Breast epithelium (tissue), 4 donors: ENCODE measurements at places on chromosomes 1 and 21. TPM values are rescaled to one million over a fixed set of nuclear protein-coding genes. Genes with fewer than 3 reads are reported as not detected.

Gene AVPR1B
- total RNA-seq: not detected

Gene NTNG1
- 5.7 TPM for total RNA-seq

Gene CD48
- 5.4 TPM for total RNA-seq

Gene MCOLN3
- total RNA-seq: 13.6 TPM

Gene CD84
- 2.3 TPM for total RNA-seq

Gene VHLL
- total RNA-seq: not detected

Gene TPM3
- 302 TPM for total RNA-seq

Gene AURKAIP1
- total RNA-seq: 91.3 TPM

Gene WDTC1
- total RNA-seq: 31.5 TPM

Gene KRTAP13-1
- total RNA-seq: not detected

Gene CRYAA
- total RNA-seq: not detected

Gene HPCA
- total RNA-seq: not detected

Gene IL23R
- total RNA-seq: not detected

Gene SEC16B
- 3.8 TPM for total RNA-seq

Gene OR2L13
- total RNA-seq: 0.29 TPM

Gene OR6K3
- not detected for total RNA-seq

Gene OR2T35
- not detected for total RNA-seq

Gene ITLN1
- 938 TPM for total RNA-seq

- H3K27me3 ChIP-seq: no peaks in the 10 kb centered on the region
- no peaks in the 10 kb centered on the region for H3K4me1 ChIP-seq
- H3K27ac ChIP-seq: peak overlapping the region; percentile 97
- DNase-seq: peak; percentile 47
Measured at GRCh38 chr1:15526021-15526489, 593 bp upstream of the DNAJC16 start.

- no peak overlapping the region for H3K4me3 ChIP-seq
- no peak overlapping the region for H3K27ac ChIP-seq
- H3K36me3 ChIP-seq: no peaks in the 10 kb centered on the region
- H3K27me3 ChIP-seq: no peaks in the 10 kb centered on the region
- peaks cover 4% of the 10 kb centered on the region for H3K4me1 ChIP-seq
- no peak for DNase-seq
Measured at GRCh38 chr1:211627259-211627658, 48.2 kb downstream of the NEK2 start.

- no peaks in the 10 kb centered on the region for H3K4me1 ChIP-seq
- H3K36me3 ChIP-seq: no peaks in the 10 kb centered on the region
- no peaks in the 10 kb centered on the region for H3K27me3 ChIP-seq
- no peak overlapping the region for H3K4me3 ChIP-seq
Measured at GRCh38 chr1:57637155-57637554, 213.3 kb upstream of the DAB1 start.

- no peaks in the 10 kb centered on the region for H3K27me3 ChIP-seq
- no peaks in the 10 kb centered on the region for H3K36me3 ChIP-seq
- no peak overlapping the region for H3K27ac ChIP-seq
- H3K4me3 ChIP-seq: no peak overlapping the region
- peaks cover 2% of the 10 kb centered on the region for H3K4me1 ChIP-seq
- DNase-seq: no peak
Measured at GRCh38 chr1:212229654-212230053, 55.6 kb upstream of the PPP2R5A start.

GRCh38 chr1:84687714-84688462 lies 2.4 kb downstream of the SSX2IP start:
- no peaks in the 10 kb centered on the region for H3K36me3 ChIP-seq
- H3K4me1 ChIP-seq: no peaks in the 10 kb centered on the region
- no peak for DNase-seq
- no peaks in the 10 kb centered on the region for H3K27me3 ChIP-seq

- H3K4me1 ChIP-seq: no peaks in the 10 kb centered on the region
- no peak overlapping the region for H3K4me3 ChIP-seq
- H3K36me3 ChIP-seq: no peaks in the 10 kb centered on the region
- H3K27me3 ChIP-seq: no peaks in the 10 kb centered on the region
- no peak overlapping the region for H3K27ac ChIP-seq
Measured at GRCh38 chr1:162366149-162366548, 10.5 kb downstream of the SPATA46 start.

DNA sequence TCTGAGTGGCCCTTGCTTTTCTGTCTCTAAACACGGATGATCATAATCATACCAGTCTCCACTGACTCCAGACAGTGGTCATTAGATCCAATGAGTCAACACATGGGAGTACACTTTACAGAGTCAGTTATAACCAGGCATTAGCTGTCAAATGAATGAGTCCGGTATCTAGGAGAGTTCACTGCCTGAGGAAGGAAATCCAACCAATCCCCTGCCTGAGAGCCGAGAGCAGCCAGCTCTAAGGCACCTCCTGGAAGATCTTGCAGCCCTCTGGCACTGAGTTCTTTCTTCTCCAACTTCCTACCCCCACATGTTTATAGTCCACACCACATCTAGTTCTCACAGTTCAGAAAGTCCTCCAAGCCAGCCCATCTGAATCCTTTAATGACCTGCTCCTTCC lies 29.4 kb upstream of the RBM15 start:
- H3K4me3 ChIP-seq: no peak overlapping the region
- H3K27me3 ChIP-seq: no peaks in the 10 kb centered on the region
- DNase-seq: no peak

- H3K27me3 ChIP-seq: no peaks in the 10 kb centered on the region
- H3K27ac ChIP-seq: no peak overlapping the region
- no peaks in the 10 kb centered on the region for H3K4me1 ChIP-seq
- no peaks in the 10 kb centered on the region for H3K36me3 ChIP-seq
- H3K4me3 ChIP-seq: no peak overlapping the region
Measured at GRCh38 chr1:30783256-30783915, 25.8 kb upstream of the LAPTM5 start.

DNA sequence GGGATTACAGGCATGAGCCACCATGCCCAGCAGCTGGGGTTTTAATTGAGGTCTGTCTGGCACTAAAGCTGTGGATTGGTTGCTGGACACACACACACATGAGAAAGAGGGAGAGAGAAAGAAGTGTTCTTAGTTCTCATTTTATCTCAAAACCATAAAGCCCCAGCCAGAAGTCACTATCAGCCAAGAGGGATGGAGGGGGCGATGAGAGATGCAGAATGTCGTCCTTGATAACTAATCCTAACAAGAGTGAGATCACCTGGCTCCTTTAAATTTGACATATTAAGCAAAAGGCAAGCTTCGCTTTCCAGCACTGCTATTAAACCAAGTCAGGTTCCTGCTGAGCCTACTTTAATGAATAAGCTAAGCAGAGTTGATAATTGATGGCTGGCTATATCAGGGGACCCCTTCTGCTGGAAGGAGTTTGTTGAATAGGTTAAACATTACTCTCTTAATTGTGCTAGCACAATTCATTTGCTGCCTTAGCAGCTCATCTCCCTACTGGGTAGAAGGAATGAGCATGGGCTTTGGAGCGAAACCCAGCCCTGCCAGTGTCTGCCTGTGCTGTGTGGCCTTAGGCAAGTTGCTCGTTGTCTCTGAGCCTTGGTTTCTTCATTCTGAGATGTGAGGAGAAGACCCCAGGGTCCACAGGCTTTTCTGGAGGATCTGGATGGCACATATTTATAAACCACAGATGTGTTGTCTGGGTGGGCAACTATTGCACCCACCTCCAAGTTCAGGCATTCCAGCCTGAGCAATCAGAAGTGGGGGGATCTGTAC lies 50.8 kb downstream of the ALPL start:
- no peaks in the 10 kb centered on the region for H3K36me3 ChIP-seq
- H3K27me3 ChIP-seq: no peaks in the 10 kb centered on the region
- H3K4me3 ChIP-seq: no peak overlapping the region
- H3K4me1 ChIP-seq: no peaks in the 10 kb centered on the region
- H3K27ac ChIP-seq: no peak overlapping the region

DNA sequence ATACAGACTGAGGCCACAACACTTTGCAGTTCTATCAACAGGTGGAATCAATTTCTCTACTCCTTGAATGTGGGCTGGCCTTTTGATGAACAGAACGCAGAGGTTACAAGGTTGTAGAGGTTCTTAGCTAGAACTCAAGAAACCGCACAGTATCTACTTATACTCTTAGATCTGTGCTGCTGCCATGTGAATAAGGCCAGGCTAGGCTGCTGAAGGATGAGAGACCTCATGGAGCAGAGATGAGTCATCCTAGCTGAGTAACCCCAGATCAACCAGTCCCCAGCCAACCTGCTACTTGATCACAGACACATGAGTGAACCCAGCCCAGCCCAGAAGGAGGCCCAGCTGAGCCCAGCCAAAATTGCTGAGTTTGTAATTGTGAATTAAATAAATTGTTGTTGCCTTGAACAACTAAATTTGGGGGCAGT lies 35.3 kb upstream of the BCAR3 start:
- no peaks in the 10 kb centered on the region for H3K36me3 ChIP-seq
- H3K27me3 ChIP-seq: no peaks in the 10 kb centered on the region
- DNase-seq: no peak
- no peak overlapping the region for H3K27ac ChIP-seq
- H3K4me3 ChIP-seq: no peak overlapping the region

- no peaks in the 10 kb centered on the region for H3K27me3 ChIP-seq
- H3K4me1 ChIP-seq: no peaks in the 10 kb centered on the region
- H3K4me3 ChIP-seq: no peak overlapping the region
- no peaks in the 10 kb centered on the region for H3K36me3 ChIP-seq
- H3K27ac ChIP-seq: no peak overlapping the region
Measured at GRCh38 chr1:231317306-231318014, 20.2 kb downstream of the EXOC8 start.

DNA sequence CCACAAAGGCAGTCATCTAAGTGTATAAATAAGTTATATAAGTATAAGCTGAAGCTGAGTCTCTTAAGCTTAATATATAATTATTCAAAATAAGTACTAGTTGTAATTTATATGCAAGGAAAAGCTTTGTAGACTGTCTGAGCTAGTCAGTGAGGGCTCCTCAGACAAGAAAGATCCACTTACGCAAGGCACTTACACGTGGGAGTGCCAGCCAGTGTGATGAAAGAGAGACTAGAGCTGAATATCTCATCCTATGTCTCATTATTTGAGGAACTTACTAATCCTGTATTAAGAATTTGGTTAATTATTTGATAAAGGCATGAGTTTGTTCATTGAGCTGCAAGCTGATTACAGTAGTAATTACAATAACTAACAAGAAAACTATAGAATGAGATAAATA lies 146.9 kb downstream of the PDE4B start:
- no peak overlapping the region for H3K4me3 ChIP-seq
- H3K27ac ChIP-seq: no peak overlapping the region
- no peaks in the 10 kb centered on the region for H3K36me3 ChIP-seq
- DNase-seq: no peak
- H3K27me3 ChIP-seq: no peaks in the 10 kb centered on the region
- H3K4me1 ChIP-seq: no peaks in the 10 kb centered on the region

- peaks cover 5% of the 10 kb centered on the region for H3K4me1 ChIP-seq
- H3K36me3 ChIP-seq: no peaks in the 10 kb centered on the region
Measured at GRCh38 chr1:197775282-197776262, at the start of gene DENND1B. Gene DENND1B (minus strand): TSS chr1:197775480. CDS start chr1:197775155, 325 bp downstream.

- H3K4me1 ChIP-seq: no peaks in the 10 kb centered on the region
- H3K36me3 ChIP-seq: no peaks in the 10 kb centered on the region
- no peak for DNase-seq
Measured at GRCh38 chr1:213154056-213154685, 103.1 kb downstream of the RPS6KC1 start.

DNA sequence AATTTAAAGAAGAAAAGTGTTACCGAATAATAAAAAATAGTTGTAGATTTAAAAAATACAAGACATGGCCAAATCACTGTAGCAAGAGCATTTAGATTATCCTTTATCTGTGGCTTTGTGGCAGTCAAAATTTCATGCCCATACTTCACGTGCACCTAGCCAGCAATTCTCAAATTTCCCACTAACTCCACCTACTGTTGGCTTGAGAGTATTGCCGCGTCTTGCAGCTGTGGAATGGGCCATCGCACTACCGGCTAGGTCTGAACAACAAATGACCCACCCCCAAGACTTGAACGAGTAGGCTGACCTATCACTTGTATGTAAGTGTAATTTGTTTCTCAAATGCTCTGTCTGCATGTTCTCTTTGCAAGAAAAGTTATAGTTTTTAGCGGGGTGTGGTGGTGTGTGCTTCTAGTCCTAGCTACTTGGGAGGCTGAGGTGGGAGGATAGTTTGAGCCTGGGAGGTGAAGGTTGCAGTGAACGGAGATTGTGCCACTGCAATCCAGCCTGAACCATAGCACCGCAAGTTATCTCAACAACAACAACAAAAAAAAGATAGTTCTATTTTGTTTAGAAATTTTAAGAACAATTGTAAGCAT lies 4.1 kb downstream of the KRTAP13-4 start:
- no peak overlapping the region for H3K27ac ChIP-seq
- no peaks in the 10 kb centered on the region for H3K4me1 ChIP-seq
- no peaks in the 10 kb centered on the region for H3K36me3 ChIP-seq
- H3K4me3 ChIP-seq: no peak overlapping the region

DNA sequence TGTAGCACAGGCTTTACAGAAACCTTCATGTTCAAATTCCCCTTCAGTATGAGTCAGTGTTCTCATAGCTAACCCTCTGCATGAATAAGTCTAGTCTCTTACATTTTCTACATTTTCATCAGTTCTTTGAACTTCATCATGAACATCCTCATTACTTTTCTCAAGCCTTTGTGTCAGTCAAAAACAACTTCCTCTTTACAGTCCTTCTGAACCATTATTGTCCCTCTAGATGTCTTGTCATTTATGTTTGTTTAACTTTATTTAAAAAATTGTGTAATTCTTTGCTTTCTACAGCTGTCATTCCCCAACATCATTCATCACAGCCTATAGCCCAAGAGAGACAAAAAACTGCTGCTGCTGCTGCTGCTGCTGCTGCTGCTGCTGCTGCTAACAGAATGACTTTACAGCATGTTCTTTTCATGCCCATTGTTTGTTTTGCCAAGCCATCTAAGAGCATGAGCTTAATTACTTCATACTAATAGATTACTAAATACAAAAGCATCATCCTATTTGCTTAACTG lies 133.1 kb downstream of the LRRC40 start:
- H3K4me3 ChIP-seq: no peak overlapping the region
- H3K27ac ChIP-seq: no peak overlapping the region
- H3K36me3 ChIP-seq: no peaks in the 10 kb centered on the region
- no peaks in the 10 kb centered on the region for H3K4me1 ChIP-seq
- no peak for DNase-seq

DNA sequence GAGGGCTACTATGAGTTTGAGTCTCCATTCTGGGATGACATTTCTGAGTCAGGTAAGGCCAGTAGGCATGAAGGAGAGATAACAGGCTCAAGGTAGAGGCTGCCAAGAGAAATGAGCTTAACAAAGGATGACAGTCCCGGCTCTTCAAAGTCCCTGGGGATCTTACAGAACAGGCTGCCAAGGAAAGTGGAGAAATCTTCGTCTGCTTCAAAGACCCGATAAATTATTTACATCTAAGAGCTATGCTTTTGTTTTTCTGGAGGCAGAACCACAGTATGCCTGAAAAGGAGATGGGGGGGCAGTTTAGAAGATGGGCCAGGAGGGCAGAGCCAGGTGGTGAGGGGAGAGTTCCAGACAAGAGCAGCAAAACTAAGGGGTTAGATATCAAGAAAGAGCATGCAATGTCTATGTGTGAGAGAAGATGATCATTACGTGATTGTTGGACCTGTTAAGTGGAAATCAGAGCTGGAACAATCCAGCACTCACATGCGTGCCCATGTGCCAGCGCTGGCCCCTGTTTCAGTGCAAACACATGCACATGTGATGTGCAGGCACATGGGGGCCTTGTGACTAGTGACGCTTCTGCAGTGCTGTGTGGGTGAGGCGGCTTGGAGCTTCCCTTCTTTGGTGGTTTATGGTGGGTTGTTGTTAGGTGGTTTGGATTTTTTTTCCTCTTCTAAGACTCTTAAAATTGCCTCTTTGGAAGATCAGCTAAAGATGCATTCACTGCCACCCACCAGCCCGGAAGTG lies 25.7 kb downstream of the CAMK1G start:
- no peaks in the 10 kb centered on the region for H3K36me3 ChIP-seq
- H3K27ac ChIP-seq: no peak overlapping the region
- no peak for DNase-seq

- no peak for DNase-seq
- no peak overlapping the region for H3K4me3 ChIP-seq
- no peaks in the 10 kb centered on the region for H3K27me3 ChIP-seq
- H3K36me3 ChIP-seq: no peaks in the 10 kb centered on the region
- no peaks in the 10 kb centered on the region for H3K4me1 ChIP-seq
Measured at GRCh38 chr1:180757657-180758056, 125.8 kb downstream of the XPR1 start.
